Bone marrow (tissue), 2 donors: ENCODE measurements at places on chromosomes 6 and 20.

GRCh38 chr6:38270367-38270766 is 369.4 kb downstream of the BTBD9 start:
- no peak for DNase-seq

DNA sequence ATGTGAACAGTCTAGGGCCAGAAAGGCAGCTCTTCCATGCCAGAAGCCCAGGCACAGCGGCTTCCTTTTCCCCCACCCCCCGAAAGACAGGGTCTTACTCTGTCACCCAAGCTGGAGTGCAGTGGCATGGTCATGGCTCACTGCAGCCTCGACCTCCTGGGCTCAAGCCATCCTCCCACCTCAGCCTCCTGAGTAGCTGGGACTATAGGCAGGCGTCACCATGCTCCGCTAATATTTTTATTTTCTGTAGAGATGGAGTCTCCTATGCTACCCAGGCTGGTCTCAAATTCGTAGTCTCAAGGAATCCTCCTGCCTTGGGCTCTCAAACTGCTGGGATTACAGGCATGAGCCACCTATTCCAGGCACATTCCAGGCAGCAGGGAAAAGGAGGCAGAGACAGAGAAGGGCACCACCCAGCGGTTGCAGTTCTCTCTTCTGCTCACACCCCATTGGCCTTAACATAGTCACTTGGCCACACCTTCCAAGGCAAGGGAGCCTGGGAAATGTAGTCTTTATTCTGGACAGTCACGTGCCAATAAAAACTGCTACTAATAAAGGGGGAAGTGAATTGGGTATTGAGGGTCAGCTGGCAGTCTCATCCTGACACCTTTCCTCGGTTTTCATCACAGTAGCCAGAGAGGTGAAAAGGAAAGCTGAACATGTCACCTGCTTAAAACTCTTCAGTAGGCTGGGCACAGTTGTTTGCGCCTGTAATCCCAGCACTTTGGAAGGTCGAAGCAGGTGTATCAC is 205.9 kb downstream of the ZMYND8 start:
- DNase-seq = no peak

DNA sequence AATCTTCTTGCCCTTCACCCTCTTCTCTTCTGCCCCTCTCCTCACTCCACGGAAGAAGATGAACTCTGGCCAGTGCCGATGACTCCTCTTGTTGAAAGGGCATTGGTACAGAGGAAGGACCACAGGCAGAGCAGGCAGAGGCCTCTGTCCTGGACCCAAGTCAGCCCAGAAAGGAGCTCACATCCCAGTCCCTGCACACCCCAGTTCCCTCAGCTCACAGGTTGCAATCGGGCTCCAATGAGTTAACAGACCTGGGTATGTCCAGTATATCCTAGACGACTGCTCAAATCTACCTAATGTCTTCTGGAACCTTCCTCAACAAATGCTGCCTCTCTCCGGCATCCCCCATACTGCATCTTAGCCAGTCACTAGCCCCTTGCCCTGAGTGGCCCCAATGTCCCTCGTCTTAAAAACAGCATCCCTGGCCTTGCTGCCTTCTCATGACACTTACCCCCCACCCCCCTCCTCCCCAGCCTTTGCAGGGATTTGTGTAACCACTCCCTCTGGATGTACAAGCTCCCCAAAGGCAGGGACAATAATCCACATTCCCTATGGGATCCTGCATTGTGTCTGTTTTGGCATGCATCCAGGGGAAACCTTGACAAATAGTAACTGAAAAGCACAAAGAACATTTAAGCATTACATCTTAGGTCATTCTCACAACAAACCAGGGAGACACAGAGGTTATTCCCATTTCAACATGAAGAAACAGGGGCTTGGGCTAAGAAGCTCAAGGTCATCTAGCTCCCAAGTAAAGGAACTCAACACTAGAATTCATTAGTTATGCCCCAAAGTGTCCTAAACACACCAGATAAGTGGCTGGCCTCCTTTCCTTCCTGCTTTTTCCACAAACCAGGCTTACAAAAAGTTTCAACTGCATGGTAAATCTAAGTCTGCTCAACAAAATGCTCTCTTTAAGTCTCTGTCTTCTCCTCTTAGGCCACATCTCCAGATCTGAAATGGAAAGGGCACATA is 45.1 kb downstream of the TRERF1 start:
- DNase-seq = no peak

- no peak for DNase-seq
Measured at GRCh38 chr20:9397928-9398327, 116.5 kb upstream of the LAMP5 start.

- DNase-seq = peak; percentile 36
Measured at GRCh38 chr6:129790785-129791184, 70.3 kb downstream of the TMEM244 start.

DNA sequence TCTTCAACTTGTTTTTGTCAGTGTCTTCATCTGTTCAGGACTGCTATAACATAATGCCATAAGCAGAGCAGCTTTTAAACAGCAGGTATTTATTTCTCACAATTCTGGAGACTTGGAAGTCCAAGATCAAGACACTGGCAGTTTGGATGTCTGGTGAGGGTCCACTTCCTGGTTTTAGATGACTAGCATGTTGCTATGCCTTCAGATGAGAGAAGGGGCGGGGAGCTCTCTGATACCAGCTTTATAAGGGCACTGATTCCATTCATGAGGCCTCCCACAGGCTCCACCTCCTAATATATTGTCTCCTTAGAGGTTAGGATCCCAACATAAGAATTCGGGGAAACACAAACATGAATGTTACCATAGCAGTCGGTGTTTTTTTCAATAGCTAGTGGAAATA is 52.9 kb downstream of the FAM83B start:
- no peak for DNase-seq

DNA sequence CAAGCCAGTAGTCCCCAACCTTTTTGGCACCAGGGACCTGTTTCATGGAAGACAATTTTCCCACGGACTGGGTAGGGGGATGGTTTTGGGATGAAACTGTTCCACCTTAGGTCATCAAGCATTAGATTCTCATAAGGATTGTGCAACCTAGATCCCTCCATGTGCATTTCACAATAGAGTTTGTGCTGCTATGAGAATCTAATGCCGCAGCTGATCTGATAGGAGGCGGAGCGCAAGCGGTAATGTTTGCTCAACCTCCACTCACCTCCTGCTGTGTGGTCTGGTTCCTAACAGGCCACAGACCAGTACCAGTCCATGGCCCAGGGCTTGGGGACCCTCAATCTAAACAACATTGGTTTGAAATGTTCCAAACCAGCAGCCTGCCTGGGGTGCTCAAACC is 137.0 kb upstream of the STXBP5 start:
- no peak for DNase-seq
